ENCODE measurements at places on chromosomes 2 and 18.

- DNase-seq = no peak
Measured at GRCh38 chr2:60047944-60048525, 505.4 kb downstream of the BCL11A start.

DNA sequence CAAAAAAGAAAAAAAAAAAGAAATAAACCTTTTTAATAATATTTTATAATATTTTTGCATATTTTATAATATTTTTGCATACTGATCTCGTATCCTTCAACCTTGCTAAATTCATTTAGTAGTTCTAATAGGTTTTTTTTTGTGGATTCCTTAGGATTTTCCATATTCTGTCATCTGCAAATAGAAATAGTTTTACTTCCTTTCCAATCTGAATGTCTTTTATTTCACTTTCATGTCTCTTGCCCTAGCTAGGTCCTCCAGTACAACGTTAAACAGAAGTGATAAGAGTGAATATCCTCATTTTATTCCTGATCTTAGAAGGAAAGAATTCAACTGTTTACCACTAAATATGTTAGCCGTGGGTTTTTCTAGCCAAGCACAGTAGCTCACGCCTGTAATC lies 13.7 kb downstream of the LMAN2L start:
- no peak for DNase-seq

DNA sequence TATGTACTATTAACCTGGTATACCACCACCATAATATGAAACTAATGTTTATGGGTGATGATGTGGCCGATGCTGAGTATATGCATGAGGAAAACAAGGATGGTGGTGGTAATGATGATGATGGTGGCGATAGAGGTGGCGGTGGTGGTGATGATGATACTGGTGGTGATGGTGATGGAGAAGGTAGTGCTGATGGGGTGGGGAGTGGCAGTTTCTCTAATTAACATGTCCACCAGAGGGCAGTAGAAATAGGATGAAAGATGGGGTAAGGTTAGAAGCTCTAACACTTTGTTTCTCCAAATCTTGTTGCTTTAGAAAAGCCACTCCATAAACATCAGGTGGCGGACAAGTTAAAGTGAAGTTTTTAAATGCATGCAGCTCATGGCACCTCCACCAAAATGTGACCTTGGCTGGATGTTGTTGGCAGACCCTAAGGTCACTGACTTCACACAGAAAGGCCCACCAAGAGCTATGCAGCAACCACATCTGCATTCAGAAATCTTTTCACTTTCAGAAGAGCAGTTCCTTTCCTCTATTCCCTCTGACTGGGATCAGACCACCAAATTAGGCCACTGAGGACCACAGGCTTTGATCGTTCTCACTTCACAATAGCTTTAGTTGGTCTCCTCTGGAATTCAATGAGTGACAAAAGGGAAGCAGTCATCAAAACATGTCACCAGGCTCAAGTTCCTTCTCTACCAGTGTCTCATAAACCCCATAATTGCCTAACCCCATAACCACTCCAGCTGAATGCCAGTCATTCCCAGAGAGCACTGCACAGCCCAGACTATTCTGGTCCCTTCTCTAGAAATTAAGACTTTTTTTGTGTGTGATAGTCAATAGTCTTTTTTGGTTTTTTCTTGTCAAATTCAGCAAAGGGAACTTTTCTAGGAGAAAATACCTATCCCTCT lies 7.5 kb upstream of the BCL11A start:
- peak; percentile 26 for DNase-seq

GRCh38 chr2:179021258-179021657 lies 28.7 kb downstream of the CCDC141 start:
- DNase-seq = no peak

DNA sequence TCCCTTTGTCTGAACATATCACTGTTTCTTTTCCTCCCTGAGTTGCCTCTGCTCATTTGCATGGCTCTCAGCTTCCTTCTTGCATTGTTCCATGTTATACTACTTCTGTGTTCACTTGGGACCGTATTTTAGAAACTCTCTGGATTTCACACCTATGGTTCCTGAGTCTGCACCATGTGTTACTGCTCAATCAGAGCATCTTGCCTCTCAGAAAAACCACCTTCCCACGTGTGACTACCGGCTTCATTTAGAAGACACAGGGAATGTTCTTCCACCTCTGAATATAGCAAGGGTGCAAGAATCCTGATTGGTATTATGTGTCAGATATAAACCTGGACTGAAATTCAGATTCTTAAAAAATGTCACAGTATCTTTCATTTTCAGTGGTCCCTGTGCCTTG lies 731.2 kb downstream of the TDRD15 start:
- DNase-seq = no peak

DNA sequence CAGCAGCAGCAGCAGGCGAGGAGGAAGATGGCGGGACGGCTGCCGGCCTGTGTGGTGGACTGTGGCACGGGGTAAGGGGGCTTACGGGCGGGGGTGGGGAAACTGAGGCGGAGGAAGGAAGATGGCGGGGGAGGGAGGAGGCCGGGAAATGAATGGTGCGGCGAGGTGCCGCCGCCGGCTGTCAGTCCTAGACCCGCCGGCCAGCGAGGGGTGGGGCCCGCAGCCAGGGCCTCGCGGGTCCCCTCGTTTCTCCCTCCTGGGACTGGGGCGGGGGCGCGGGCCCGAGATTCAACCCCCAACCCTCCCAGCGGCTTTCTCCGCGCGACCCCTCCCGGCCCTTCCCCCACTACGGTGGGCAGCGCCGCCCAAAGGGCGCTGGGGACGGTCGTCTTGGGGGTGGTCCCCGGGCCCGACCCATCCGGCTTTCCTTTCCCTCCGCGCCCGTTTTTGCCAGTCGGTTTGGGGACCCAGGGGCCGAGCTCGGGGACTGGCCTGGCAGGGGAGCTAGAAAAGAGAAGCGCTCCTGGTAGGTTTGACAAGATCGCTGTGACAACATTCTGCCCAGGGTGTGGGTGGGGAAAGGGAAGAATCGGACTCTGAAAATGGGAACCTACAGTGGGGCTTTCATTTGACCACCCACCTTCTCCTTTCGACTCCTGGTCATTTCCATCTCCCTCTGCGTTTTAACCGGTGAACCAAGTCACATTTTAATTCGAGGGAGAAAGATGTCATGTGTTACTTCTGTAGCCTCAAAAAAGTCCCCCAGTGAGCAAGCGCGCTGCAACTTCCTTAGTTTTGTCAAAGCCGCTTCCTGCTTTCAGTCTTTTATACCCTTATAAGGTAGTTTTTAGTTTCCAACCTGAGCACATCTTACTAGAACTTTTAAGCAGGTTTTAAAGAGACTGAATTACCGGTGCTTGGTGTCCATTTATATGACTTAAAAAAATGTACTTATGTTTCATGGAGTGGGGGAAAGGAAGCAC lies 655 bp downstream of the ACTR3 start:
- no peak for DNase-seq

DNA sequence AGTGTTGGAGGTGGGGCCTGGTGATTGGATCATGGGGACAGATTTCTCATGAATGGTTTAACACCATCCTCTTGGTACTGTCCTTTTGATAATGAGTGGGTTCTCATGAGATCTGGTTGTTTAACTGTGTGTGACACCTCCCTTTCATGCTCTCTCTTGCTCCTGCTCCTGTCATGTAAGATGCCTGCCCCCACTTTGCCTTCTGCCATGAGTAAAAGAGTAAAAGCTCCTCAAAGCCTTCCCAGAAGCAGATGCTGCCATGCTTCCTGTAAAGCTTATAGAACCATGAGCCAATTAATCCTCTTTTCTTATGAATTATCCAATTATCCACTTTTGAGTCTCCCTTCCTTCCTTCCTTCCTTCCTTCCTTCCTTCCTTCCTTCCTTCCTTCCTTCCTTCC lies 317.7 kb downstream of the RDH14 start:
- DNase-seq = no peak

- no peak for DNase-seq
Measured at GRCh38 chr2:280650-281110, 7.2 kb downstream of the ALKAL2 start.

DNA sequence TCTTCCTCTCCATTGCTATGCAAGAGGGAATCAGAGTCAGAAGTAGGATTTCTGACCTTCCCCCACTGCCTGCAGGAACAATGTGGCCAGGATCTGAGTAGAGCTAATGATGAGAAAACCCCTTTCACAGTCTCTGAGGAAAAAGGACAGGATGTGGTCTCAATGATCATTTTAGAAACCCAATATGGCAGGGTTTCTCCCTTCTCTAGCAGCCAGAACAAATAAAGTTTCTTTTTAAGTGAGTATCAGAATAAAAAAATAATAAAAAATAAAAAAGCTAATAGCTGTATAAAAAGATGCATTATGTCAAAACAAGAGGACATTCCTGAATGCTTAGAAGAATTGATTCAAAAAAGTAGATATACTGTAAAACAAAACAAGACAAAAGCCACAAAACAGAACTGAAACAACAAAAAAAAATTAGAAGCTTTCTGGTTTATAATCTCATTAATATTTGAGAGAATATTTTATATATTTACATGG lies 1124.9 kb upstream of the ZEB2 start:
- DNase-seq = no peak

GRCh38 chr2:107146181-107146580 lies 260.2 kb upstream of the ST6GAL2 start:
- DNase-seq = no peak

GRCh38 chr2:205802065-205802464 lies 119.8 kb downstream of the NRP2 start:
- peak; percentile 75 for DNase-seq

DNA sequence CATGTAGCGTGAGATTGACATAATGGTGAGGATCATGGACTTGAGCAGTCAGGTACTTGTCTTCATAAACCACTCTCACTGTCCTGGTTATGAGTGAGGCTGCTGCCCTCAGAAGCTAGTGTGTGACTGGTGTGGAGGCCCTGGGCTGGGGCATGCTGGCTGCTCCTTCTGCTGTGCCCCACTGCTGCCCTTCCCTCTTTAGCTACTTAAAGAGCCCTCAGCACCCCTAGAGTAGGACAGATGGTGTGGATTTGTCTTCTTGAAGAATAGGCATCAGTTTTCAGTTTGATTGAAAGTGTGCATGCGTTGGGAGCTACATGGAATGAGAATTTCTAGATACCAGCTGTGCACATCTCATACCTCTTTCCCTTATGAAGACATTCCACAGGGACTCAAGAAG lies 15.4 kb downstream of the CPLX4 start:
- DNase-seq = no peak

DNA sequence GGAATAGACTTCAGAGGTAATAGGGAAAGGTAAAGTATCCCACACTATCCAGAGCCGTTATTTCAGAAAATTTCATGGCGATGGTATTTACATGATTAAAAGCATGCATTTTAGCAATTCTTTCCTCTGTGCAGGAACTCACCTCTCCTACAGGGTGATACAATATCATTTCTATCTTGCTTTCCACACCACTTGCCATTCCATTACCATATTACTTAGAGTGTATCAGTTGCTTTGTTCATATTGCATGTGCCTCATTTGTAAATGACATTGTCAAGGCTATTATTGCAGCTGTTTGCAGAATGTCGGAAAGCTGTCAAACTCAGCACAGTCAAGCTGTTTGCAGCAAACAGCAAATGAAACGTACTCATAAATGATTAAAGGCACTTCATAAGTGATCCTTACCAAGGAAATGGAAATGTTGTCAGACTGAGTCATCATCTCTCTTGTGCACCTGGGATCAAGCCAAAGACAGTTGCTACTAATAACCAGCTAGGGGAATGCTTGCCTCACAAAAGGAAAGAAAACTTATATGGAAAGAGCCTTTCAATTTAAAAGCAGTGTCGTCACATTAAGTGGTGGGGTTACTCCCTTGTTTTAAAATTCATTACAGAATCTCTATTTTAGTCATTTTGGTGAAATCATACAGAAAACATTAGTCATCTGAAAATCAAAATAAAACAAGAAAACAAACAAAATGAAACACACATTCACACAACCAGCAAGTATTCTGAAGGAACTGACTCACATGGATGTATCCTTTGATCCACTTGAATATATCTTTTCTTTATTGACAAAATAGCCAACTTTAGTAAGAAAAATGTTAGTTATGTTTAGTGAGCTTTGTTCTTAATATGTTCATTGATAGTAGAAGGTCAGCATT lies 1064.1 kb upstream of the CNTNAP5 start:
- peak; percentile 88 for DNase-seq

DNA sequence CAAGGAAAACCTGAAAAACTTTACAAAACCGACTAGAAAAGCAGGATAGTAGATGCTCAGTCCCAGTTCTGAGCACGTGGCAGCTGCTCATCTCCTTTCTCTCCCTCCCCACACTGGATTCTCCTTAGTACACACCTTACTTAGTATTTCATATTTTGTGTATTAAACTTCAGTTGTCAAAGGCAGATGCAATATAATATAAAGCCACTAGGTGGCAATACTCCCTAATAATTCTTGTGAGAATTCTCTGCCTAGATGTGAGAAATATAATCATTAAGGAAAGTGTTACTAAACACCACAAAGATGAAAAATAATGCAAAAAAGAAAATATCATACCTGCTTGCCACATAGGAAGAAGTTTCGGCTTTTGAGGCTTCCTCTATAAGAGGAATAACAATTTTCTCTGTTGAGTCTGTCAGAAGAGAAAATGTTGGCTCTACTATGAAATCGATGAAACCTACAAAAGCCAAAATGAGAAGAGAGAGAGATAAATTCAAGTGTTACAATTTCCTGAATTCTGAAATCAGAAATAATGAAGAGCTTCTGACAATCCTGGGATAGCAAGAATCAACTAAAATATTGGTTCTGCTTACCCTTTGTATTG lies 200.6 kb downstream of the PPP1R1C start:
- DNase-seq = peak; percentile 55

DNA sequence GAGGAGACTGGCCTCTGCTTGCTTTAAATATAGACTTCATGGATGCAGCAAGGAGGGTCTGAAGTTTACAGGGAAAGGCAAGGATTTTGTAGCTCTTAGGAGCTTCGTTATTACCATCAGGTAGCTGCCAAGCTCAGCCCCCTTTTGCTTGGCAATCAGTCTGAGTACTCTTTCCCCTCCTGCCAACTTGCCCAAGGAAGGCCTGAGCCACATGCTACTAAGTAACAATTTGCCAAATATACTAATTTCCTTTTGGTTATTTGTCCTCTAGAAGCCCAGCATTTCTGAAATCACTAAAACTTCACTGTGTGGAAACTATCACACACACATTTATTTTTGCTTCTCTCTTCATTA lies 85.5 kb upstream of the ITPRID2 start:
- no peak for DNase-seq

GRCh38 chr2:143177096-143177786 lies 48.0 kb downstream of the ARHGAP15 start:
- no peak for DNase-seq

- DNase-seq = no peak
Measured at GRCh38 chr2:135874777-135875365, 1.4 kb downstream of the MCM6 start.

- no peak for DNase-seq
Measured at GRCh38 chr2:113119111-113119510, 8.3 kb upstream of the IL1RN start.

- DNase-seq = no peak
Measured at GRCh38 chr2:224638301-224638823, 53.2 kb upstream of the CUL3 start.

GRCh38 chr2:167134381-167135072 lies 246.2 kb downstream of the XIRP2 start:
- DNase-seq = peak; percentile 49

DNA sequence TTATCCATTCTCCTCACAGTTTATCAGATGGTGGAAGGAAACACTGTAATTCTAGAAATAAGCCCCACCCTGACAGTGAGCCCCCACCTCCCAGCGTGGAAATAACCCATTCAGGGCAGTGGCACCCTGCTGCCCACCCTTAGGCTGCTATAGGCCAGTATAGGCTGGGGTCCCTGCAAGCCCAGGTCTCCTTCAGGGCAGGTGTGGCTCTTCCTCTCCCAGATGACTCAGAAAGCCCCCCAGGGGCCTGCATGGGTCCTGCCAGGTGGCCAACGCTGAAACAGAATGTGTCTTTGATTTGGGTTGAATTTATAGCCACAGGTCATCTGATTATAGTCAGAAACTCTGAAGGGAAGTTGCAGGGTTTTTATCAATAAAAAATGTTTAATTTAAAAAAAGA lies 136.4 kb downstream of the SH3RF3 start:
- DNase-seq = no peak
